Sigmoid colon (tissue), 7 donors: ENCODE measurements at places on chromosomes 3 and 15. TPM values are rescaled to one million over a fixed set of nuclear protein-coding genes. Genes with fewer than 3 reads are reported as not detected.

DNA sequence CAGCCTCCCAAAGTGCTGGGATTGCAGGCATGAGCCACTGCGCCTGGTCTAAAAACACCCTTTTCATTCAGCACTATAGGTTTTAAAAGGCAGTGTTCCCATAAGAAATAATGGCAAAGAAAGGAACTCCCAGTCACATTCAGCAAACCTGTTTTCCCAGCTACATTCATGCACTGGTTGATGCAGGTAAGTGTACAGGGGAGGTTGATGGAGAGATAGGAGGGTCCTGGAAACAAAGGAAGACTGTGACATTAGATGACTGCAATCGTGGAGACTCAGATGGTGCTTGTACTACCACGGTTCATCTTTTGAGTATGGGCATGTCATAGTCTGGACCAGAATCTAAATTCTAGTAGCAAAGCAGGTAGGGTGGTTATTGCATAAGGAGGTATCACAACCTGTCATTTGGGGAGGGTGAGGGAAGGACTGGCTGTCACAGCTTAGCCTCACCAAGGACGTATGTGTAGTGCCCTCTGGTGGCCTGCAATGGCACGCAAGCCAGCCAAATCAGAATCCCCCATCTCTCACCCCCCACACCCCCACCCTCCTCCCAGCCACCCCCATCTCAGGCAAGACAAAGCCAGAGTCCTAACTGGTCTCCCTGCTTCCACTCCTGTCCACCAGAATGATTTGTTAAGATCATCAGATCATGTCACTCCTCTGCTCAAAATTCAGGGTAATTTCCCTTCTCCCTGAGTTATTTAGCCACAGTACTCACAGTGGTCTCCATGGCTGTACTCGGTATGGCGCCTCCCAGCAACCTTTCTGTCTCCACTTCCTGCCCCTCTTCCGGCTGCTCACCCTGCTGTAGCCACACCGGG, 28.8 kb upstream of the UBL7 start:
- DNase-seq = no peak
- no peaks in the 10 kb centered on the region for H3K4me1 ChIP-seq

CHRNA7 gene
- total RNA-seq = 3.9 TPM

ACKR2 gene
- total RNA-seq = 6.1 TPM

GRCh38 chr3:11385891-11386290, 113.7 kb downstream of the ATG7 start:
- H3K36me3 ChIP-seq = no peaks in the 10 kb centered on the region
- no peak overlapping the region for H3K4me3 ChIP-seq
- H3K4me1 ChIP-seq = peaks cover 41% of the 10 kb centered on the region
- no peaks in the 10 kb centered on the region for H3K27me3 ChIP-seq

- H3K36me3 ChIP-seq = peaks cover 13% of the 10 kb centered on the region
- H3K27me3 ChIP-seq = no peaks in the 10 kb centered on the region
- H3K27ac ChIP-seq = no peak overlapping the region
- H3K4me3 ChIP-seq = no peak overlapping the region
Measured at GRCh38 chr15:85691350-85692240, 103.1 kb downstream of the KLHL25 start.

DNA sequence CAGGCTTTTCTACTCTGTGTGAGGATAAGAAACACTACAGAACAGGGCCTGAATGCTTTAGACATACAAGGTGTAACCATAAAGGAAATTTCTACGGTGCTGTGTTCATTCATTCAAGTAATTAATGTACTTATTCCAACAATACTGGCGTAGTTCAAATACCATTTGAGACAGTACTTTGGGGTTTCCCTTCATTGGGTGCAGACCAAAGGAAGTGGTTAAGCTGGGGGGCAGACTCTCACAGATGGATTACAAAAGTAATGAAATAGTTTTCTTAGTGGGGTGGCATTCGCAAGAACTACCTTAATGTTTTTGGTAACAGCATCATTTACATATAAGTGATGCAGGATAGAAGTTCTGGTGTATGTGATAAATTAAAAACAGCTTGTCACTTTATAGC, 65.9 kb downstream of the BTD start:
- H3K4me3 ChIP-seq = no peak overlapping the region
- no peak for DNase-seq
- peaks cover 43% of the 10 kb centered on the region for H3K36me3 ChIP-seq
- no peaks in the 10 kb centered on the region for H3K4me1 ChIP-seq
- no peak overlapping the region for H3K27ac ChIP-seq

- H3K4me1 ChIP-seq = peaks cover 28% of the 10 kb centered on the region
- peaks cover under 1% of the 10 kb centered on the region for H3K27me3 ChIP-seq
- H3K36me3 ChIP-seq = no peaks in the 10 kb centered on the region
- no peak for DNase-seq
- H3K4me3 ChIP-seq = no peak overlapping the region
Measured at GRCh38 chr3:184596233-184596632, 34.6 kb downstream of the EPHB3 start.

DNA sequence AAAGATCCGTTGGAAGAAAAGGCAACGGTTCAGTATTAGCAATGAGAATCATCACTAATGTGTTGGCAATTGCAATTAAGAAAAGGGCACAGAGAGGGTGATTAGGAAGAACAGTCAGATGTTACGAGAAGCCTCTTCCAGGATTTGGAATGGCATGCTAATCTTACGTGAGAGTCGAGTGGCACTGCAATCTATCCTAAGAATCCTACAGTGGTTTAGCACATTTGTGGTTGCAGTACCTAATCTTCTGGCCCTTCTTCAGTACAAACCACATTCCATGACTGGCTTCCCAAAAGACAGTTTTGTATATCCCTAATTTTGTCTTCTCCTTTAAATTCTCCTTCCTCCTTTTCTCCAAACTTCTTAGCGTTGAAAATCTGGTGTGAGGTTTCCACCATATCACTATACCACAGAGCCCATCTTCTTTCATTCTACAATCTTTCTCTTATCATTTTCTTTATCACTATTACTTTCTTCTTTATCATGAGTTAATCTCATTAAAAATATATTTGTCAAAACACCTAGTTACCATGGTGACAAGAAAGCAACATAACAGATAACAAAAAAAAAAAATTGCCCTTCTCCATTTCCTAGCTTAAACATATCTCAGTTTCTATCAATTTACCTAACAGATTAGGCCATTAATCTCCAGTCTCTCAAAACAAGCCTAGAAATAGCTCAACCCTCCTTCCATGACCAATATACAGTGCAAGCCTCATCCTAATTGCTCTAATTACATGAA, 60.1 kb downstream of the IGSF11 start:
- H3K27ac ChIP-seq = no peak overlapping the region
- peaks cover 14% of the 10 kb centered on the region for H3K4me1 ChIP-seq
- no peaks in the 10 kb centered on the region for H3K36me3 ChIP-seq
- no peaks in the 10 kb centered on the region for H3K27me3 ChIP-seq
- no peak for DNase-seq

GOLGA8H gene
- not detected for total RNA-seq

DNA sequence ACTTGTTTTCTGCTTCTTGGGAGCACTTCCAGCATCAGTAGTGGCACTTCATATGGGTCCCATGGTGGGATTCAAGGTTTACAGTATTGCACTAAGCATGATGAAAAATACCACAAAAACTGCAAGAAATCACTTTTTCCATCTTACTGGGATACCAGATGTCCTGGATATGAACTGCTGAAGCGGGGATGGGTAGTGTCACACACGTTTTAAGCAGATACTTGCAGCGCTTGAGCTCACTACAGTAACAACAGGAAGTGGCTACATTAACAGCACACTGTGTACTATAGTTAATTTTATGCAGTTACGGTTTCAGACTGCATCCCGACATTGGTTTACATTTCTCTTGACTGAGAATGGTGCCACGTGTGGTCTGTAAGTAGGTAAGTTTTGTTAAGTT, 3.5 kb upstream of the ISG20 start:
- DNase-seq = no peak
- H3K27ac ChIP-seq = no peak overlapping the region
- H3K36me3 ChIP-seq = peaks cover 7% of the 10 kb centered on the region
- no peak overlapping the region for H3K4me3 ChIP-seq

DNA sequence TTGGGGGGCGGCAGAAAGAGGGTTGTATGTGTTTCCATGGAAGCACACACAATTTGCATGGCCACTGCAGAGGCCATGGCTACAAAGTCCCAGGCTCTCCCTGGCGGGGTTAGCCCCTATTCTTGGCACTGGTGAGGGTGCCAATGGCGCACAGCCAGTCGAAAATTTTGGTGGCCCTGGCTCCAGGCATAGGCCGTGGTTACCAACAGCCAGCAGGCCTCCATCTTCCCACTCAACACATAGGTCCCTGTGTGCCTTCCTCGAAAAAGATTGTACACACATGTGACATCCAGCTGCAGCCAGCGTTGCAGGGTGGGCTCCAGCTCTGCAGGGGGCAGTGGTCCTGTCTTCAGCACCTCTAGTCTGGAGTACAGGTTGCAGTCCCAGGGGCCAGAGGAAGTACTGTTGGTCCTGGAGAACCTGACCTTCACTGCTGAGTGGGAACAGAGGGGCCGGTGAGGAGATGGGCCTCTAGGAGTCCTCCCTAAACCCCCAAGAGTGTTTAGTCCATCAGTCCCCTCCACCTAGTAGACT, 7.1 kb downstream of the P4HTM start:
- no peak for DNase-seq
- H3K4me1 ChIP-seq = no peaks in the 10 kb centered on the region
- no peak overlapping the region for H3K4me3 ChIP-seq
- no peak overlapping the region for H3K27ac ChIP-seq

AHSG gene
- total RNA-seq = not detected

DNA sequence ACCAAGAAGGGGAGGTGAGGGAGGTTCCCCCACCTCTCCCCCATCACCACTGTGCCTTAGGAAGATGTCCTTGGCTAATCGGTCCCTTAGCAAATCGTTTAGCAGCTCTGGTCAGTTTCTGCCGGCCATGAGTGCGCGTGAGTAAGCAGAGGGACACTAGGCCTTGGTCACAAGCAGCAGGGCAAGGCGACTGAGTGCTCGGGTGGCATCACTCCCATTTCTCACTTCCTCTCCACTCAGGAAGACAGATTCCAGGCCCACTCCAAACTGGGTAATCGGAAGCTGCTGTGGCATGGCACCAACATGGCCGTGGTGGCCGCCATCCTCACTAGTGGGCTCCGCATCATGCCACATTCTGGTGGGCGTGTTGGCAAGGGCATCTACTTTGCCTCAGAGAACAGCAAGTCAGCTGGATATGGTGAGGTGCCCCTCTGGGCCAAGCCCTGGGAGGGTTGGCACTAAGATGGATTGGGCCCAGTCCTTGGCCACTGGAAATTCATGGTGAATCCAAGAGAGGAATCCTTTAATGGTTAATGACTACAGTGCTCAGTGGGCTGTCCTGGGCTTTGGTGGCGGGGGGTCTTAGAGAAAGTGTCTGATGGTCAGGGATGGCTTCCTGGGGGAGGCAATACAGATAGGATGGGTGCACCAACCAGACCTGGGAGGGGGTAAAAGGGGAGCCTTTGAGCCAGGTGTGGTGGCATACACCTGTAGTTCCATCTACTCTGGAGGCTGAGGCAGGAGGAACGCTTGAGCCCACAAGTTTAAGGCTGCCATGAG, 4.0 kb downstream of the PARP3 start:
- DNase-seq = peak; percentile 55
- H3K4me1 ChIP-seq = peaks cover 20% of the 10 kb centered on the region
- no peaks in the 10 kb centered on the region for H3K27me3 ChIP-seq
- H3K27ac ChIP-seq = no peak overlapping the region
- H3K4me3 ChIP-seq = no peak overlapping the region
- H3K36me3 ChIP-seq = peaks cover 45% of the 10 kb centered on the region

DNA sequence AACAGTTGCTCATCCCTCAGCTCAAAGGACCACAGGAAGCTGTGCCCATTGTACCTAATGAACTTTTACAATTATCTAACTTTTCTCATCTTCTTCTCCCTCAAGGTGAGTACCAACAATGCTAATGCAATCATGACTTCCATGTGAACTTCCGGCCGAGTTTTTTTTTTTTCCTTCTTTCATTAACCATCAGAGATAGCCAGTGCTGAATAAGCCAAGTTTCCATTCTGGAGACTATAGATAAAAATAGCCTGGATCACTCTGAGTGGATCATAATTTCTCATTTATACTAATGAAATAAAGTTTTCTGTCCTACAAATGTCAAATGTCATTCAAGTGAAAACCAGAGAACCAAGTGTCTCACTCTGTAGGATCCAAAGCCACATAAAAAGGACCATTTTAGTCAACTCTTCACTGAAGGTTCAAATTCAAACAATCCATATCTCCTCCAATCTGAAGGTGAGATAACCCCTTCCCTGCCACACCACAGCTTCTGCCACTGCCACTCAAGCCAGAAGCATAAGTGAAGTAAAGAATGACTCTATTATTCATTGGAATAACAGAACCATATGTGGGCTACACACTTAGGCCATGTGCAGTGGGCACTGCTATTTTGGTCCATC, 5.5 kb downstream of the SUMF1 start:
- no peak overlapping the region for H3K27ac ChIP-seq
- H3K27me3 ChIP-seq = no peaks in the 10 kb centered on the region
- H3K4me1 ChIP-seq = no peaks in the 10 kb centered on the region
- no peak overlapping the region for H3K4me3 ChIP-seq
- no peak for DNase-seq
- no peaks in the 10 kb centered on the region for H3K36me3 ChIP-seq

GNAT1 gene
- total RNA-seq = not detected

DNA sequence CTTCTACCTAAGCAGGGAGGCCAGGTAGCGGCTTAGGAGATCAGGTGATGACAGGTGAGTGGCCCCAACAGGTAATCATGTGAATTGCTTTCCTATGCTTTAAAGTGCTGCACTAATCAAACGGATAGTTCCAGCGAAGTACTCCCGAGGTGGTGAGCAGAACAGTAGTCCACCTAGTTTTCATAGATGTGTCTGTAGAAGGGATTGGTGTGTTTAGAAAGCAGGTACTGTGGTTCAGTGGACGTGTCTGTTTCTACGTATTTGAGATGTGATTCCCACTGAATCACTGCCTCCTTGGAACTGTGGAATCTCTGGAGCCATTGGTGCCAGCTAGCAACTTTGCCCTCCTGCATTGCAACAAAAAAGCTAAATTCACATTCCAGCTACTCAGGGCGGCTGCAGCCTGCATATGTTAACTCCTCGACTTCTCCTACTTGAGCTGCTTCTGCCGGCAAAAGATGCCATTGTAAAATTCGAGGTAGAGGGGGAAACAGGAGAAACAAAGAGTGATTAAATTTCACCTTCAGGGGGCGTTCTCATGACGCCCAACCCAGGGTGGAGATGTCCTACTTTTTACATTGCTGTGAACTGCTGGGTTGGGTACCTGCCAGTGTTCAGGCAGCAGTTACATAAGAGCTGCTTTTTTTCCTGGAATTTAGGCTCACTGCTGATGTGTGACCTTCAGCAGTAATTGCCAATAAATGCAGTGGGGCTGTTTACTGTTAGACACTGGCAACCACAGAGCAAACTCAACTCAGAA, 227.3 kb downstream of the ITPR1 start:
- H3K4me3 ChIP-seq = no peak overlapping the region
- no peaks in the 10 kb centered on the region for H3K36me3 ChIP-seq
- H3K4me1 ChIP-seq = peaks cover 53% of the 10 kb centered on the region
- no peaks in the 10 kb centered on the region for H3K27me3 ChIP-seq

CNTN3 gene
- total RNA-seq = 2.1 TPM

- H3K4me3 ChIP-seq = no peak overlapping the region
- peaks cover 11% of the 10 kb centered on the region for H3K4me1 ChIP-seq
- H3K36me3 ChIP-seq = peaks cover 46% of the 10 kb centered on the region
Measured at GRCh38 chr3:9808345-9809037, 1.6 kb upstream of the TTLL3 start.

CADM2 gene
- 17.7 TPM for total RNA-seq

ITPKA gene
- total RNA-seq = not detected
